Right lung (tissue), 10 donors: ENCODE measurements at places on chromosomes 3 and 15.

- DNase-seq: no peak
These were observed 63.2 kb upstream of the ATP2B2 start for GRCh38 chr3:10568549-10568948.

DNA sequence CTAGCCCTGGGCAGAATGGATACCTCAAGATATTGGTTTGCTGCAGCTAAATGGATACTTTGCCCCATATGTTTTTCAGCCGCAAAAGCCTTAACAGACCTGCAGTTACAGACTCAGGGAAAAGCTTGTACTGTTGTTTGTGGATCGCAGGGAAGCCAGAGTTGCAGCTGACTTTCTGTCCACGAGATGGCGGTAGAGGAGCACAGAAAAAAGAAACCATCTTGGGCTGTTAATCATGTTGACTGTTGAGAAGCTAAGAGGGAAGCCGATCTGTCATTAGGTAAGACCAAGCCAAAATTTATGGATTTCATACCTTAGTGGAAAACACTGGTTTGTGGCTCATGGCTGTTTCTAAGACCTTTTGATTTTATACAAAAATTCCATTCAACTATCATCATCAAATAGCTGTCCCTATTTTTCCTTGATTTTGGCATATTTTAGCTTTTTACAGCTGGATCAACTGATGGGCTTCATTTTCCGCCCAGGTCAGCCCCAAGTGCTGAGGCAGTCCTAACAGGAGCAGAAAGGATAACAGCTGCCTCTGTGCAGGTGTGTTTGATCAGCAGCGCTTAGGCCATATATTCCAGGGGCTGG, 205.7 kb upstream of the ZPLD1 start:
- peak; percentile 62 for DNase-seq

- DNase-seq: no peak
These were observed 62.4 kb downstream of the PBRM1 start for GRCh38 chr3:52623234-52623792.

- no peak for DNase-seq
These were observed 143.1 kb downstream of the MYLK start for GRCh38 chr3:123741041-123741511.

- no peak for DNase-seq
These were observed 594 bp upstream of the ICE2 start for GRCh38 chr15:60479361-60480110.

- no peak for DNase-seq
These were observed 79.4 kb downstream of the HES1 start for GRCh38 chr3:194215392-194215791.

- DNase-seq: no peak
These were observed 14.7 kb downstream of the PPARG start for GRCh38 chr3:12303534-12303933.

DNA sequence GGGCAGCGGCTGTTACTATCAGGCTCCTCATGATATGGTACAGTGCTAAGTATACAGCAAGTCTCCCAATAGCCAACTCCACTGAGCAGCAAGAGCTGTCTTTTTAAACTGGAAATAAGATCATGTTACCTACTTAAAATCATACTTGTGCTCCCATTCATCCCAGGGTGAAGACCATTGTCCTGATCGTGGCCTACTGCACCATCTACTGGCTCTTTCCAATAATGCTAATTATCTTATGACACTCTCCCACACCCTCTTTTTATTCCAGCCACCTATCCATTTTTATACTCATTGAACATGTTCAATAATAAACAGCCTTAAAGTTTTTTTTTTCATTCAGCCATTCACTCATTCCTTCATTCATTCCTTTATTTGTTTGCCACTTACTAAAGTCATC, 117.7 kb downstream of the GBE1 start:
- peak; percentile 6 for DNase-seq

DNA sequence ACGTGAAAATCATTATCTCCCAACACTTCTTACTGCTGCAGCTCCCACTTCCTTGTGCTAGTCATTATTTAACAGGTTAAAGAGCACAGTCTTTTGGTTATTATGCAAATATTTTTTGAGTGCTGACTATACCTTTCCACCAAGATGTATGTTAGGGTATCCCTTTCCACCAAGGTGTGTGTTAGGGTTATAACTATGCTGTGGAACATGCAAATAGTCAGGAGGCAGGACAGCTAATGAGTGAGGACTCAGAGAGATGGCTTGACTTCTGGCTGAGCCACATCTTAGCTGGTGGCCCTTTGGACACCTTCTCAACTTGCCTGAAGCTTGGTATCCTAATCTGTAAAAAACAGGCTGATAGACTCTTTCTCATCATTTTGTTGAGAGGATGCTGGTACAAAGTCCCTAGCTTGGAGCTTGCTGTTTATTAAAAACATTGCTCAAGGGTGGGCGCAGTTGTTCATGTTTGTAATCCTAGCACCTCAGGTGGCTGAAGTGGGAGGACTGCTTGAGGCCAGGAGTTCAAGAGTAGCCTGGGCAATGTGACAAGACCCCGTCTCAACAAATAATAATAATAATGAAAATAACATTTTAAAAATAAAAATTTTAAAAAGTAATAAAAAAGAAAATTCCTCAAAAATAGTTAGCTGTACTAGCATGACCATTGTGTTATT, 160.5 kb upstream of the ADAMTS9 start:
- no peak for DNase-seq

DNA sequence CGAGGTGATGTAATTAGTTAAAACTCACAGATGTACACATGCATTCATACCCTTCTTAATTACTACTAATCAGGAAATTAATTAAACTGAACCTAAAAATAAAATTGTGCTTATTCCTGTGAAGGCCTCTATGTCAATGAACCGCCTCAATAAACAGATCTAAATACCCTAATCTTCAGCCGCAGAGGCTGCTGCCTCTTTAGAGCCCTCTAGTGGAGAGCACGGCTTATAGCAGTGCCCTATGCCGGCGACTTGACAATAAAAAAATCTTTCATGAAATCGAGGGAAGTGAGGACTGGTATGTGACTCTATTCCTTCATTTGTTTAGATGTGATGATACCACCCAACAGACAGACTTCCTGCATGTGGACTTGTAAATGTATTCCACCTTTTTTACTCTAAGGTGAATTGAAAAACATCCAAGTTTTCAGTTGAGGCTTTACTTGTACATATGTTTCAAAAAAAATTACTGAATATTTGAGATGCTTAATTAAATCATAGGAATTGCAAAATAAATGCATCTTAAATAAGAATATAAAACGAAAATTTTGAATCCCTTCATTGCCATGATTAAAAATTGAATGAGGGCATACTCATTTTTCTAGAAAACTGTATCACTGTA, 8.3 kb upstream of the EPHA3 start:
- no peak for DNase-seq

DNA sequence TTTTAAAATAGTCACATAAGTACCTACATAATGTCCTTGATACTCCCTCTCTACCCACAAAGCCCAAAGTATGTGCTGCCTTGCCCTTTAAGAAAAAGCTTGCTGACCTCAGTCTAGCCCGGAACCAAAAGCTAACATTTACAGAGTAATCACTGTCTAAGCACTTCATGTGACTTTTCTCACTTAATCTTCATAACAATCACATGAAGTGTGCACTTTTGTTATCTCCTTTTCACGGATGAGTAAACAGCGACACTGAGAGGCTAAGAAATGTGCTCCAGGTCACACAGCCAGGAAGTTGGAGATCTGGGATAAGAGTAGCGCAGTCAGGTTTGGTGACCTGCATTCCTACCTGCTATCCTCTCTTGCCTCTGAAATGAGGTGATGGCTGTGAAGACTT, 194.0 kb downstream of the ITPR1 start:
- DNase-seq: no peak

DNA sequence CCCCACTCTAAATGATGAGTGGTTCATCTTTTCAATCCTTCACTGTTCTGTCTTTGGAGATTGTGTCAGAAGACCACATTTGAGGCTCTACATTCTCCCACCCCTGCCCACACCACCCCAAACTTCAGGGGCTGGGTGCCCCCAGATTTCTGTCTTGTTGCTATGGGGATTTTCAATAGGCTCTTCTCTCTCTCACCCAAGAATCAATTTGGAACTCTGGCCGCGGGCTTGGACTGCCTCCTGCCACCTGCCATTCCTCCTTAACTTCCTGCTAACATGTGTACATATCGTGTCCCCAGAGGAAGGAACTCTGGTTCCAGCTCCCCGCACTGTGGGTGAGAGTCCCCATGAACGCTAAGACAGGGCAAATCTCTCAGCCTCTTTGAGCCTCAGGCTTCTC, 67.4 kb upstream of the LARS2 start:
- DNase-seq: no peak

DNA sequence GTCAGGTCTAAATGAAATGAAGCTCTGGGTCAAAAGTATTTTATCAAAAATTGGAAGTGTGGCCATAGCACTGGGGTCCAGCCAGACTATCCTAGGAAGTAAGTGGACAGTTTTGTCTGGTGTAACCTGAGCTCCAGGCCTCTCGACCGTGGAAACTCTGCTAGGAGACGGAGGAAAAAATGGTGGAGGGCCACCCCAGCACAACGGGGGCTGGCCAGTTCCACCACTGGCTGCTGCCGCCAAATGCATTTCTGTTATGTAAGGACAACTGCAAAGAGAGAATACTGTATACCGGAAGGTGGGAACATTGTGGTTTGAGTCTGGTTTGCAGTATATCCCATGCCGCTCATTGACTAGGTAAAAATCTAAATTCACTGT, 235.7 kb downstream of the GREM1 start:
- no peak for DNase-seq

GRCh38 chr15:72445426-72445825, 28.7 kb upstream of the ARIH1 start:
- DNase-seq: no peak

- no peak for DNase-seq
These were observed 3.8 kb downstream of the DCBLD2 start for GRCh38 chr3:98897701-98898100.

GRCh38 chr15:32766101-32766500, 48.3 kb downstream of the GREM1 start:
- no peak for DNase-seq

DNA sequence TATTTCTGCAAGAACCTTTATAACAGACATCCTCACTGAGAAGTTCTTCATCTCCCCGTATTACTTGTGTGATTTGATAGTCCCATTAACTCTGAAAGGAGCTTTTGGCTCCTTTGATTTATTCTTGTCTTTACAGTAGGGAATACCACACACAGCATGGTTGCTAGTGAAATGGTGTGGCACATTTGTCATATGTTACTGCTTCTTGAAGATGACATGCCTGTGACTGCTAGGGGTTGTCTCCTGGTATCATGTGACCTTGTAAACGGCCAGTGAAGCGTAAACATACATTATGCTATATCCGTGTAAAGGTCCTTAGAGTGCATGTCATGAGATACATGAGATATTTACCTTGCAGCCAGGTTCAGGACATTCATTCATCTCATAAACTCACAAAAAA, 197.9 kb downstream of the RYR3 start:
- DNase-seq: no peak

GRCh38 chr15:27855137-27855536, 244.0 kb downstream of the OCA2 start:
- no peak for DNase-seq

GRCh38 chr3:57757642-57758297, 1.7 kb downstream of the SLMAP start:
- DNase-seq: no peak

GRCh38 chr3:145820170-145820569, 340.8 kb downstream of the PLOD2 start:
- no peak for DNase-seq

DNA sequence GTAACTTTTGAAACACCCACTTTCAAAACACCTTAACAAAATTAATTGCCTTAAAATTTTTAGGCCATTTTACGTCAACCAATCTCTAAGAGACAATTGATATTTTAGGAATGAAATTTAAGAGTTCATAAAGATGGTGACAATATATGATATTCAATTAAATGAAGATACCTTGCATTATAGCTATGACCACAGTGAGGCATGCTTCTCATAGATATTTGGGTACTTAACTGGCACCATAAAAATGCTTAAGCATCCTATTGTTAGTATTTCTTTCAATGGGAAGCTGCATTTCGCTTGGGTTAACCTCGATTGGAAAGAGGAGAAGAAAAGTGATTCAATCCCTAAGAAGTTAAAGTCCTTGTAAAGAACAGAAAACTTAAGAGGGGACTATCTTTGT, 209.0 kb downstream of the GAP43 start:
- no peak for DNase-seq

DNA sequence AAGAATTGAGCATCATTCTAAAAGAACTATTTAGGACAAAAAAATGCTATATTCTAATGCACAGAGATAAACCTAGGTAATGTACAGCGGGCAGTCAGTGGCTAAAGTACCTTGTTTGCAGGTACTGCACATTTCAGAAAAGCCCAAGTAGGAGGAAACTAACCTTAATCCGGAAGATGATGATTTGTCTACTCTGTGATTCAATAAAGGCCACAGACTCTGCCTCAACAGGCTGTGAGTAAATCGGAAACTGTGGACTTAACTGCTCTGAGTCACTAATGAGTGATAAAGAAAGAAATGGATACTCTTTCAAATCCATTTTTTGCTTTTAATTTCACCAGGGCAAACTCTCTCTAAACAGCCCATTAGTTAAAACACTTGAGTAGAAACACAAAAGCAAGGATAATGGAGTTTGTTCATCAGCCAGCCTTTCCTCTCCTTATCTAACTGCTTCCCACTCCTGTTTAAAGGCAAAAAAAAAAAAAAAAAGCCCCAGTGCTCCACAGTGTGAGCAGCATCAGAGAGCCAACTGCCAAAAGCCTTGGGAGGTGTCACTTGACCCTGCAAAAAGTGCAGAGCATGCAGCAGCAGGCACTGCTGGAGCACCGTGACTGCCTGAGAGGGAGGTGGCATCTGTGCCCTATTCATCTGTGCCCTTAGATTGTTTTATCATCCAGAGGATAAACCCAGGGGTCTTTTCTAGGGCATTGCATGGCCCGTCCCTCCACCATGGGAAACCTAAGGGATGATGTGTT, 187.7 kb downstream of the SATB1 start:
- no peak for DNase-seq

- no peak for DNase-seq
These were observed 126.0 kb downstream of the ST8SIA2 start for GRCh38 chr15:92519709-92520108.

DNA sequence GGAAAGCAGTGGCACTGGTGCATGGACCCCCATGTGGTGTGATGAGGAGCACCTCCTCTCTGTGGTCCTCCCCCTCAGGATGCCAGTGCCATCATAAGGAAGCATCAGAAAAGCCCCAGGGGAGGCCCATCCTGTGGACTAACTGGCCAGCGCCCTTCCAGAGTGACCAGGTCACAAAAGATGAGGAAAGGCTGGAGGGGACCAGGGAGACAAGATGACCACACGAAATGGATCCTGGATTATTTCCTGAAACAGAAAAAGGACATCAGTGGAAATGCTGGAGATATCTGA, 56.4 kb downstream of the TPRA1 start:
- no peak for DNase-seq

DNA sequence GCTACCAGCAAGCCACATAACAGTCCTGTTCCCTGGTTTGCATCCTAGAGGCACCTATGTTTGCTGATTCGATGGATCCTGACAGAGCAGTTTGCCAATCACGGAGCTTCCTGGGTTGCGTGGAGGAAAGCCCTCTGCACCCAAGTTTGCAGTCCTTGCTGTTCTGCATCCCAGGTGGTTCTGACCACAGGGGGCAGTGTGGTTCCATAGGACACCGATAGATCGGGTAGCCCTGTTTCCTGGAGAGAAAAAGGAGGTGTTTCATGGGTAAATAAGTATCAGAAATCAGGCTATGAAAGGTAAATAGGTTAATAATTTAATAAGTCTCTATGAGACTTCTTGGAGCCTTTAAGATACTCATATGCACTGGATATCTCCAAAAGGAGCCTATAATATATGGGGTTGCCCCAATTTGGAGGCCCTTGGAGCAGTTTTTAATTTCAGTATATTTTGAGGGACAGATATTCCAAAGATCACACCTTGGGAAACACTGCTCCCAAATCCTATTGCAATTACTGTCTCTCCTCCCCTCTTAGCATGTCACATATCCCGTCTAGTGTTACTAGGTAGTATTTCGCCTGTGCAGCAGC, 194.6 kb upstream of the TPM1 start:
- DNase-seq: no peak
